ENCODE measurements at places on chromosomes 3 and 15. TPM values are rescaled to one million over a fixed set of nuclear protein-coding genes. Genes with fewer than 3 reads are reported as not detected.

The EBLN2 gene
- total RNA-seq, result 4.6 TPM

The GADL1 gene
- total RNA-seq, result not detected

The C3orf18 gene
- 16.0 TPM for total RNA-seq

The XCR1 gene
- under 0.01 TPM for total RNA-seq

The CCDC71 gene
- total RNA-seq, result 16.2 TPM
